ENCODE measurements at places on chromosomes 2 and 18.

DNA sequence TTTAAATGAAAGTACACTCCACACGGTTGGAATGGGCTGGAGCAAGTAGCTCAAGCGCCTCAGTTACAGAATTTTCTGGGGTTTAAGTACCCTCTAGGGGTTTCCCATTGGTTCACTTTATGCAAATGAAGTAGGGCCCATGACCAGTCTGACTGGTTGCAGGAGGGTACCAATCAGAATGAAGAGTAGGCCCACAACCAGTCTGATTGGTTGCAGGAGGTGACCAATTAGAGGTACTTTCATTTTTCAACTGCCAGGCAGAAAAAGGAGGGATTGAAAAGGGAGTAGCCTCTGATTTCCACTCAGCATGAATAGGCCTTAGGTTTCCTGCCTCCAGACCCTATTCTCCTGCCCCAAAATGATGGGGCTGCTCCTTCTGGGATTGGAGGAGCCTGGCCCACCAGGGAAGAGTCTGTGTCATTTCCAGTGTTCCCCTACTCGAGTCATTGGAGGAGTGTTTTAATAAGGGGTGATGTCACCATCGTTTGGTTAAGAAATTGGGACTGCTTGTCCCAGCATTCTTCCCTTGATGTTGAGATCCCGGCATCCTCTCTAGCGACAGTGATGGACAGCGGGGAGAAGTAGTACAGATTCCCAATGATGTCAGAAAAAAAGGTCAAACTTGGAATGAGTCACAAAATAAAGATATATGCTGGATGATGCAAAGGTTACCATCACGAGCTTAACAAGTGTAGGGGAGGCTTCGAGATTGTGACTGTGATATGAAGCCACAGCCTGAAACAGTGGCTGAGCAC lies 210.4 kb downstream of the SH3BP4 start:
- no peak for DNase-seq

DNA sequence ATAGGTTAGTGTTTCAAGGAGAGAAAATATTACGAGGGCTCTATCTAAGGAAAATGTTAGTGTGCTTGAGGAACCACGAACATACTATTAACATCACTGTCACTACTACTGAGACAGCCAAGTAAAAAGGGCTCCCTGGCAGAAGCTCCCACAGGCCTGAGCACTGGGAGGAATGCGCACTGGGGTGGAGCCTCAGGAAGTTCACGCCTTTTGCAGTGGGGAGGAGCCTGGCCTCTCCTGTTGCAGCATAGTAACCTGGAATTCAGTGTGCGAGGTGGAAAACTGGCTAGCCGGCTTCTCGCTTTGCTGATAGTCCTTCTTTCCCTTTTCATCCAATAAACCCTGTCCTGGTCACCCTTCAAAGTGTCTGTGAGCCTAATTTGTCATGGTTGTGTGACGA lies 250.3 kb downstream of the ERBB4 start:
- no peak for DNase-seq

DNA sequence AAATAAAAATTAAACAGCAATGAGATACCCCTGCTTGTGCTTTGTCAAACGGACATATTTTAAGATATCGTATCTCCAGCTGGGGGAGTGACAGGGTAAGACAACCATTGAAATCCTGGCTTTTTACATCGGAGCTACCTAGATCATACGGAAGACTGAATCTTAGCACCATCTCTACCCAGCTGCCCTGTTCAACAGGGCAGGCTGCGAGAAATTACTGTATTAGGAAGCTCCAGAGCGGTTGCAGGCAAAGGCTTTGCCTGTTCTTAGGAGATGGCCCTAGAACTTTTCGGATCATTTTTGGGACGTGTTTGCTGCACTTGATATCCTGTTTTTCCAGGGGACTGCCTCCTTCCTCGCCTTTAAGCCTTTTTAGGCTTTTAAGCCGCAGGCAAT lies 2.0 kb upstream of the PRKCE start:
- DNase-seq: peak; percentile 46

GRCh38 chr2:227889336-227889735 lies 17.9 kb downstream of the DAW1 start:
- DNase-seq: no peak

DNA sequence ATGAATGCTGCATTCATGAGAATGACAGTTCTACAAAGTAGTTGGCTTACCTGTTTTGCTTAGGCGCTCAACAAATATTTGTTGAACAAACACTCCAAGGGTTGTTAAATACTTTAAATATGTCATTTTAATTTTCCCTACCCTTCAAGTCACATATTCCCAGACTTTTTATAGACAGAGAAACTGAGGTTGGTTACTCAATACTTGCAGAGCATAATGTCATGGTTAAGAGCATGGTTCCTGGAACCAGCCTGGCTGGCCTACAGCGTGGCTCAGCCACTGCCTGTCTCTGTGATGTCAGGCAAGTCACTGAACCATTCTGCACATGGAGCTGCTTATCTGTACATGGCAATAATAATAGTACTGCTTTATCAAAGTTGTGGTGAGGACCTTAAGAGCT lies 120.0 kb upstream of the STK17B start:
- no peak for DNase-seq

Data from muscle of back (tissue), 13 donors.